Smooth muscle cell of trachea (primary cell): ENCODE measurements at places on chromosomes 5 and 9. TPM values are rescaled to one million over a fixed set of nuclear protein-coding genes. Genes with fewer than 3 reads are reported as not detected.

NSG2 gene
- total RNA-seq = not detected in 2 replicates

SIMC1 gene
- 7.1 and 7.8 TPM in 2 replicates for total RNA-seq

LRRC26 gene
- total RNA-seq = not detected in 2 replicates

ESM1 gene
- 3.3 and 8.0 TPM in 2 replicates for total RNA-seq

PCDHA4 gene
- 0.29 and 0.33 TPM in 2 replicates for total RNA-seq

DDX4 gene
- under 0.01 TPM in 1 of 2 replicates, not detected in the other for total RNA-seq
